Hematopoietic multipotent progenitor cell treated with erythropoietin and hydrocortisone succinate and interleukin-3 and kit ligand, for 8 days (in vitro differentiated cells): ENCODE measurements at places on chromosomes 2 and 18.

GRCh38 chr2:169767243-169767888 lies 31.3 kb upstream of the SSB start:
- peak; percentile 83 for DNase-seq

DNA sequence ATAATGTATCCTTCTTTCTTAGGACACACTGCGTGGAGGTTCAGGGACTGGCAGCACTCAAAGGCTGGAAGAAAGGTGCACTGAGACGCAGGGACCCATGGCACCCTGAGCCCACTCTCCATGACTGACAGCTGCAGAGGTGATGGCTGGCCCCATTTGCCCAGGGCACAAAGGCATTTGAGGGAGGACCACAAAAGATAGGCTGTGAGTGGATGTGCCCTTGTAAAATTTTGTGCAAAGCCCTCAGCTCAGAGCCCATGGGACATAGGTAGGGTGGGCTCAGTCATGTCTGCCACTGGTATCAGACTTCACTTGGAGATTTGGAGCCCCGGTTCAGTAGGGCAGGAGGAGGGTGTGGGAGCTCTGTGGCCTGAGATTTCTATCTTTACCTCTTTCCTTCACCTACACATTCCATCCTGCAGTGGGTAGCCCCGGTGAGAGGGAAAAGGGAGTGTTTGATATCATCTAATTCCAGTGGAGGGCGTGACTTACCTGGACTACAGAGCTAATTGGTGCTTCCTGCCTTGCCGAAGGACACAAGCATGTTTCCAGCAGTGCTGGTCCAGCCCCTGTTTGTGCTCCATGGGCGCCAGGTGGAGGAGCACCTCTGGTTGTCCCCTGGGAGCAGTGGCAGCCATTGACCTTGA lies 312.2 kb downstream of the EN1 start:
- no peak for DNase-seq

DNA sequence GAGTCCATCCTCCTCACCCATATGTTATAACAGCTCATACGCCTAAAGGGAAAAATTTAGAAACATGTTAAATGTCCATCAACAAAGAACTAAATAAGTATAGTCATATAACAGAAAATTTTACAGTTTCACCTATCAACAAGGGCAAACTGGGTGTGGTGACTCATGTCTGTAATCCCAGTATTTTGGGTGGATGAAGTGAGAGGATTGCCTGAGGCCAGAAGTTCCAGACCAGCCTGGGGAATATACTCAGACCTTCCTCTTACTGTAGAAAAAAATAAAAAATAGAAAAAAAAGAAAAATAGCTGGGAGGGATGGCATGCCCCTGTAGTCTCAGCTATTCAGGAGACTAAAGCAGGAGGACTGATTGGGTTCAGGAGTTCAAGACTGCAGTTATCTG lies 48.3 kb upstream of the GULP1 start:
- no peak for DNase-seq

- DNase-seq = no peak
Observed at GRCh38 chr2:26898480-26899078, 50.6 kb downstream of the DPYSL5 start.

GRCh38 chr2:71043531-71044407 lies 24.7 kb upstream of the NAGK start:
- no peak for DNase-seq

GRCh38 chr18:11864471-11864870 lies 13.3 kb downstream of the CHMP1B start:
- no peak for DNase-seq

- DNase-seq = no peak
Observed at GRCh38 chr18:6069103-6069502, 173.8 kb upstream of the TMEM200C start.

DNA sequence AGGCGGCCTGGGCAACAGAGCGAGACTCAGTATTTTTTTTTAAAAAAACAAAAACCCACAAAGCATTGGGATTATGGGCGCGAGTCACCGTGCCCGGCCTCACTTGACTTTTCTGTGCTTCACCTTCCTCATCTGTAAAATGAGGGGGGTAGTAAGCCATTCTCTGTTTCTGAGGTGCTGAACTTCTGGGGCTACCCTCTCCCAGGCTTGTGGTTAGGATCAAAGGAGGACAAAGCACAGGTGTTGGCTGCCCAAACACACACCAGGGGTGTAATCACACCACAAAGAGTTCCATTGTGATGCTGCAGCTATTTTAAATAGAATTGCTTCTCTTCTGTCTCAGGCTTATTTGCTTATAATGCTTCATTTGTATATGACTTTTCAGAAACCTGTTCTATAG lies 35.8 kb upstream of the INHBB start:
- no peak for DNase-seq

DNA sequence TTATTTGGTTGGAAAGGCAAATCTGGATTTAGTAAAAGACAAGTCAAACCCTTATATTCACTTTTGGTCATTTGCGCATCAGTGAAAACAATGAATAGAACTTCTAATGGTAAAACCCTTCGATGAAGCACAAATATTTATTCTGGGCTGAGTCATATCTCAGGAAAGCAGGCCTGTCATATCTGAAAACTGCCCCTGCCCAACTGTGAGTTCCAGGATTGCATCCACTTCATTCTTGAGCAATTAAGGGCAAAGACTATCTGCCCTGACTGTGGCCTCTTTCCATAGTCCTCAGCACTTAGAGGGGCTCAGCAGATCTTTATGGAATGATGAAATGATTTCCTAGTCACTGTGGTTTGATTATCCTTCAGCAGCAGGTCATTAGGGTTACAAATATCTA lies 795.2 kb upstream of the ID2 start:
- DNase-seq = no peak

DNA sequence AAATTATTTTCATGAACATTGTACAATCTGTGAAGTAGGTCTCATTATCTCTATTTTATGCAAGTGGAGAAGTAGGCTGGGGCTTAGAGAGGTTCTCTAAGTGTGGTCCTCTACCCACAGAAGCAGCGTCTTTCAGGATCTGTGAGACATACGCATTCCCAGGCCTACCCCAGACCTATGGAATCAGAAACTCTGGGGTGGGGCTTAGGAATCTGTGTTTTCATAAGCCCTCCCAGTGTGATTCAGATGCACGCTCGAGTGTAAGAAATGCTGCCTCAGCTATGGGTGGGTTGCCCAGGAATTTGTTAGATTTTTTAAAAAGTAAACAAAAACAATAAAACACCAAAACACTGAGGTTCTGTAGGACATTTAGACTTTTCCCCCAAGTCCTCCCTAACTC lies 14.8 kb upstream of the ZAP70 start:
- DNase-seq = no peak

DNA sequence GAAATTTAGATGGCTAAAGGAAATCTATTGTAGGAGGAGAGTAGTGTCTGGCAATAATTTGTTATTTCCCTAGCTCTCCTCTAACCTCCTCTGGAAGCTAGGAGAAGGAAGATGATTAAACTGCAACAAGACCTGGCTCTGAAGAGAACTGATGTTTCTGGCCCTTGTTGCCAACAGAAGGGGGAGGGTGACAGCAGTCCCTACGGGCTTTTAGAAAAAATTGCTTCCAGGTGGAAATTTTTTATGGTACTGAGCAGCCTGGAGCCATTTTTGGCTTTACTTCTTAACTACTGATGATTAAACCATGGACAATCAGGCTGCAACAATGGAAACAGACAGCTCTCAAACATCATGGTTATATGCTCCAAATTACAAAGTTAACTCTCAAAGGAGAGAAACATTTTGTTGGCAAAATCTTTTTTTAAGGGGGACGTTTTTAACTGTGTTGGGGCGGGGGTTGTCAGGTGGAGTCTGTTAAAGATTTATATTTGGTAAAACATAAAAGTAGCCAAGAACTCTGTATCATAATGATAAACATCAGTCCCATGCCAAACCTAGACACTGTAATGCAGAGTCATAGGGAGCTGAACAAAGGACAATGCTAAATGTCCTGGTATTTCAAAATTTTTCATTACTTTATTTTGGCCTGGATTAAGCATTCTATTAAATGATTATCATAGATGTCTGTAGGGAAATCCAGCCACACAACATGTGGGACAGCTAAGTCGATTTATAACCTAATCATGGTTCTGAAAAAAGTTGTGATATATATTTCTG lies 70.0 kb downstream of the EXOC6B start:
- no peak for DNase-seq

DNA sequence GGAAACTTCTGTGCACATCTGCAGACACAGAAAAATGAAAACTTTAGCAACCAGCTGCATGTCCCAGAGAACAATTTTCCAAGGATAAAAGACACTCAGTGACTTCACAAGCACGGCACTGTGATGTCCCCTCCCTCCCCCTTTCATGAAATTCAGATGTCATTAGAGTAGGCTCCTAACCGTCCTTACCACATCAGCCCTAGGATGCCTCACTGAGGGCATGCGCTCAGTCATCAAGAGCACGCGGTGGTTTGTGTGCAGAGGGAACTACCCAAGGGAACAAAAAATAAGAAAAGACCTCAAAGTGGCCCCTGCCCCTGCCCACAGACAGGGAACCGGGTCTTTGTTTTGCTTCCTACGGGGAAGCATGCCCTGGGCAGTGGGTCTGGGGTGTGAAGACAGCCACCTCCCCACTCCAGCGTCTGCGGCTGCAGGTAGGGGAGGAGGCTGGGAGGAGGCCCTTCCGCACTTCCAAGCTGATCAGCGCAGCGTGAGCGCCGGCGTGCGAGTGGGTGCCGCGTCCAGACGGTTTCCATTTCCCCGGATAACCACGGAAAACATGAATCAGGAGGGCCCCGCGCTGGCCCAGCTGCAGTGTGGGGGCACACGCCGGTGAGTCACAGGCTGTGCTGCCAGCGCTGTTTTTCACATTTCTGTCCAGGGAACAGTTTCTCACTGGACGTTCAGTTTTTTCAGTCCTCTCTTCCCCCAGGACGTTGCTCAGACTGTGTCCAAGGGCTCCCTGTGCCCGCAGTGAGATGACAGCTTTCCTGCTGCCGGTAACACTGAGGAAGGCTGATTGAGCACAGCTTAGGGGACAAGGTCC lies 70.6 kb downstream of the COPS8 start:
- DNase-seq = no peak
